Stimulated activated CD4-positive, alpha-beta T cell treated with anti-CD3 and anti-CD28 coated beads, Interleukin-15, amount 100 ng/mL, for 48 hours (primary cell): ENCODE measurements at places on chromosomes 5 and 9.

GRCh38 chr5:96288845-96289185 lies 144.2 kb downstream of the PCSK1 start:
- no peak for DNase-seq

- peak; percentile 19 for DNase-seq
Observed at GRCh38 chr5:178069909-178070308, 43.4 kb upstream of the N4BP3 start.

- no peak for DNase-seq
Observed at GRCh38 chr5:75034137-75034739, 18.1 kb downstream of the GCNT4 start.

GRCh38 chr5:123844873-123845272 lies 332.9 kb downstream of the CSNK1G3 start:
- DNase-seq: no peak

DNA sequence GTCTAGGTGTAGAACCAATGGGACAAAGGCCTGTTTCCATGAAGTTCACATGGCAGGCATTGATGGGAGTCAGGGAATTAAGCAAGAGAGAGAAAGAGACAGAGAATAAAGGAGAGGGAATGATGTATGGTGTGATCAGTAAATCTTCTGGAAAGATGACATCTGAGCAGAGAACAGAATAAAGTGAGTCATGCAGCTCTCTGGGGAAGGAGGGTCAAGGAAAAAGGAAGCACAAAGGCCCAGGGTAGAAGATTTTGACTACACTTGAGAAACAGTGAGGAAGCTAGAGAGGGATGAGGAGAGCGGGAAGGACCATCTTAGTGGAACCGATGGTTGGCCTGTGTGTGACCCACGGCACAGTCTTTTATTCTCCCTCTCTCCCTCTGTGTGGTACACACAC lies 425.9 kb downstream of the SPOCK1 start:
- no peak for DNase-seq

DNA sequence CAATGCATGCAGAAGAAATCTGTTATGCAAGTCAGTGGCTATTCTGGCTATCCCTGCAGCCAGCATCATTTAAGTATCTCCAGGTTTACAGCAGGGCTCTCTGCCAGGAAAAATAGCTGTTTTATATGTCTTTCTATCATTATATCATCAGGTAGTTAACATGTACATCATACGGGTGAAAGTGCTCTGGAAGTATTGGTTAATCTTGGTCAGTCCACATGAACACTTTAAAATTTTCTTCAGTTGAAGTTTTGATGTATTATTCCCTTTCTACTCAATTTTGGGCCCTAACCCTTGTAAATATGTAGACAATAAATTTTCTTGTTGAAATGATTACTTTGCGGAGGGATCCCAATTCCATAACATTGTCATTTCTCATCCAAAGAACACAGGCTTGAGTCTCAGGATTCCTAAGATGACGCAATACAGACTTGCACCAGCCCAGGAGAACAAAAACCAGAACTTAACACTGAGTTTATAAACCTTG lies 67.5 kb downstream of the SEMA6A start:
- DNase-seq: no peak

DNA sequence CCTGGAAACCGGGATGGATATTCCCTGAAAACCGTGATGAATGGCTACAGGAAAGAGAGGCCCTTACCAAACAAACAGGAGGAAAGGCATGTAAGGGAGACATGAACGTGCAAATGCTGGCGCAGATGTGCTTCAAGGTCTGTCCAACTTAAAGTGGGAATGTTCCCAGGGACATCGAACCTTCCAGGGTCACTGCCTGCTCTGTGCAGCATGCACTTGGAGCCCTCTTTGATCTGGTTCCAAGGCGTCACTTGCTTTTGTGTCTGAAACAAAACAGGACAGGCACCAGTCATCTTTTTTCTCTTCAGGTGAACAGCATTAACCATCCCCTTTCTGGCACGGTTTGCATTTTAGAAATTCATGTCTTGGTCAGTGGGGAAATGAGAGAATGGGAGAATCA lies 479.4 kb downstream of the RASEF start:
- DNase-seq: no peak

GRCh38 chr9:8670751-8671150 lies 871.2 kb upstream of the DMAC1 start:
- no peak for DNase-seq

DNA sequence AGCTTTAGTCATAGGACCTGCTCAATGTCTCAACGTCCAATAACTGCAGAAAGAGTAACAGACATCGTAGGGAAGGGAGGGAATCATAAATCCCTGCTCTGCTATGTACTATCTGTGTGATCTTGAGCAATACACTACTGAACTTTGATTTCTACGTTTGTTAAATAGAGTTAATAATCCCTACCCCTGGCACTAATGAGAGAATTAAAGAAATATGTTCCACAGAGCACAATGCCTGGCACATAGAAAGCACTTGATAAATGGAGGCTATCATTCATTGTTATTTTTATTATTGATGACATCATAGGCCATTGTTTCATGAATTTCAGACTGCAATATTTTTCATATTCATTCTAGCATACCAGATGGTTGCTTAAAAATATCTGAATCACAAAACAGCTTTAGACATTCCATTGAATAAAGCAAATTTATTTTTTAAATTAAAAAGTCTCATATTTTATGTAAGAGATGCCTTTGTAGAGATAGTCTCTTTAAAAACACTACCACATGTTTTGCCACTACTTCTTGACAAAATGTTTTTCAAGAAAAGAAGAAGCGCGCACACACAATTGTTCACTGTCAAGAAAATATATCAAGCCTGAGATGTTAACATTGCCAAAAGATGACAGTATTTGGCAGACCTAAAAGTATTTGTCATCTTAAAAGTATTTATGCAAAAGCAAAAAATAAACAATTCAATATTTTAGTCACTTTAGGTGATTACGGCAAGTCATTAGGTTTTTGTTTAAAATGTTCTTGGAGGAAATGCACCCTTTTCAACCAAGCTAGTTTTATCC lies 108.5 kb downstream of the EBF1 start:
- no peak for DNase-seq
